NCI-H524 (cell line): ENCODE measurements at places on chromosomes 1 and 21.

GRCh38 chr1:150387200-150387599 is 23.3 kb downstream of the RPRD2 start:
- peak; percentile 37 for DNase-seq

- no peak for DNase-seq
Measured at GRCh38 chr1:96481409-96481808, 240.2 kb upstream of the PTBP2 start.

DNA sequence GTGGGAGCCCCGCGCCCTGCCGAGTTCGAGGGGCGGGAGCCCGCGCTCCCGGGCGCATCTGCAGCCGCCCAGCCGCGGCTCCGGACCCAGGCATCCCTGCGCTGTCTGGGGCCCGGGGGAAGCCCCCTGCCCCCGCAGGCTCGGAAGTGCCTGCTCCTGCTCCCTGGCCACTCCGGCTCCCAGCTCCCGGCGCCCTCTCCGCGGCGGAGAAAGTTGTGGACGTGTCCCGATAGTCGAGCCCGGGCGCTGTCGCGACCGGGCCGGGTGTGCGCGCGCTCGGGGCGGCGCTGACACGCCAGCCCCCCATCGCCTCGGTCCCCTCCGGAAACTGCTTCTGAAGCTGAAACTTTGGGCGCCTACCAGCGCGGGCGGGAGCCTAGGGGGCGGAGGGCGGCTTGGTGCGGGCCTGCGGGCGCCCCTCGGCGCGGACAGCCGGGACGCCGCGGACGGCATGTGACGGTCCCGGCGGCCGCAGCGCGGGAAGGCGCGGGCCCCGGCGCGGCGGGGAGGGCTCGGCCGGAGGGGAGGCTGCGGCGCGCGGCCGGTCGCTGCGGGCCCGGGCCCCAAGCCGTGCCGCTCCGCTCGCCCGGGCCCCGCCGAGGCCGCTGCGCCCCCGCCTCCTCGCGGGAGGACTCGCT is 515 bp downstream of the MAN1C1 start:
- no peak for DNase-seq

- no peak for DNase-seq
Measured at GRCh38 chr1:154837034-154837671, 32.9 kb downstream of the KCNN3 start.

DNA sequence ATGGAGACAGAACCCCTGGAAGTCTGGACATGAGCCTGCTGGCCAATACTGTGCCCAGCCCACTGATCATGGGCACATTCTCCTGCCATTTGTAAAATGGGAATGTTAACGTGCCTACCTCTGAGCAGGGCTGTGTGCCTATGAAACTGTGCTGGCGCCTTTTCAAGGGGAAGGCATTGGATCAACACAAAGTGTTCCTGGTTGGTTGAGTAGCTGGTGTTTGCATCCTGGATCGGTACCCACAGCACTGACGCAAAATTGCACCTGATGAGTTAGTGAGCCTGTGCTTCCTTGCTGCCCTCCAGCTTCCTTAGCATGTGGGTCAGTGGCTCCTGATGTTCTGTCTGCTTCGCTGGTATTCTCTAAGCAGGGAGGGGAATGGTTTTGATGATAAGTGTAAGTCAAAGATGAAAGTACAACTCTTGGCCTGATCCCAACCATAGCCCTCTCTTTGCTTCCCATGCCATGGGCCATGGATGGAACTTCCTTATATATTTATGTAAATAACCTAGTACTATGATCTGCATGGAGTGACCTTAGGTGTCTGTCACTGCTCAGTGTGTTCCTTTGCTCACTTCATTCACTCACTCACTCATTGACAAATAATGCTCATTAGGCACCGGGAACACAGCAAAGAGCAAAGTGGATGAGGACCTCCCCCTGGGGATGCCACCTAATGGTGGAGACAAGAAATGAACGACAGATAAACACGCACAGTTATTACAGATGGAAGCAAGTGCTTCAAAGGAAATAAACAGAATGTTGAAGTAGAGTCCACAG is 22.7 kb downstream of the MAB21L3 start:
- peak; percentile 38 for DNase-seq

DNA sequence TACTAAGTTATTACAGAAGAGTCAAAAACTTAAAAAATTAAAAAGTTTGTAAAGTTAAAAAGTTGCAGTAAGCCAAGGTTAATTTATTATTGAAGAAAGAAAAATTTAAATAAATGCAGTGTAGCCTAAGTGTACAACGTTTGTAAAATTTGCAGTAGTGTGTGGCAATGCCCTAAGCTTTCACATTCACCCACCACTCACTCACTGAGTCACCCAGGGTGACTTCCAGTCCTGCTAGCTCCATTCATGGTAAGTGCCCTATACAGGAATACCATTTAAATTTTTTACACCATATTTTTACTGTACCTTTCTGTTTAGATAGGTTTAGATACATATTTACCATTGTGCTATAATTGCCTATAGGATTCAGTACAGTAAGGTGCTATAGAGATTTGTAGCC is 88.6 kb downstream of the CTH start:
- DNase-seq = no peak
